ENCODE measurements at places on chromosomes 11 and 22. TPM values are rescaled to one million over a fixed set of nuclear protein-coding genes. Genes with fewer than 3 reads are reported as not detected.

DNA sequence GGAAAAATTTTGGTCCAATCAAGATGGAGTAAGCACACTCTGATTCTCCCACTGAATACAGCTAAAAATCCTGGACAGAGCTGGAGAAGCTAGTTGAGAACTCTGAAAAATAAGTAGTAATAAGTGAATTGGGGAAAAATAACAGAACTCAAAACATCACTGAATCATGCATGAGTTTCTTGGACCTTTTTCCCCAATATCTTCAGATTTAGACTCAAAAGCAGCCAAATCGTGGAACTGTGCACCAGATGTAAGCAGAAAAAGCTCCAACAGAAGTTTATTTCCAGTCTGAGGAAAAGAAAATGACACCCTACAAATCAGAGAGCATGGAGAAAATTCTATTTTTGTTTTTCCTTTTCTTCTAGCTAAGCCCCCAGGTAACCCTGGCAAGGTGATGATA lies 279.7 kb upstream of the CTSC start:
- H3K27ac ChIP-seq, result no peak overlapping the region
- H3K36me3 ChIP-seq, result no peaks in the 10 kb centered on the region
- no peaks in the 10 kb centered on the region for H3K4me1 ChIP-seq

DNA sequence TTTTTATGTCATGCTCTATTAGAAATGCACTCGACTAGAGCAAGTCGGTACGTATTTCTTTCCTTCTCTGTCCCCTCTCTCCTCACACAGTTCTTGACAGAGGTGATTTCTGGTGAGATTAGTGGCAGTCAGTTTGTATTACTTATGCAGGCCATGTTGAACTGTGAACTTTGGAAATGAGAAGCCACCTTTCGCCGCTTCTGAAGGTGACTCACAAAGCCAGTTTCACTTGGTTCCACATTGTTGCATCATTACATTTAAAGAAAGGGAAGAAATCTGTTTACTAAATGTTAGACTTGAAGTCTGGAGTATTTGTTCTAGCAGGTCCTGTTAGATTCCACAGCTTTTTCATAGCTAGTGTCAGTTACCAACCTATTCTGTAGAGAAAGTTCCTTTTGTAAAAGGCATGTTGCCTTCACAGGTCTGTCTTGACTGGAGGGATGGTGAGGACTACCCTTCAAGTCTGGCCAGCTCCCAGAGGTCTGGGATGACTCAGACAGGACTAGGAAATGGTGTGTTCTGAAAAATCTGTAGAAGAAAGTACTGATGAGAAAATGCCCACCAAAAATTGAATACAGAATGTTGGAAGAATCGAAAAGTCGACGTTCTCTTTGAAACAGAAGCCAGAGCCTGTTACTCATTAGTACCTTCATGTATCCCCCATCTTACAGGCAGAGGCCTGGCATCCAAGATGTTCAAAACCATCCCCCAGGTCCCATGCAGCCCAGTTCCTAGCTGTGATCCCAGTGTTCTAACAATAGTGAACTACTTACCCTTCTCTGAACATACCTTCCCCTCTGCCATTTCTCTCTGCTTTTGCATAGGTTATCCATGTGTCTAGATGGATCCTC lies 181.4 kb downstream of the DBX1 start:
- H3K27me3 ChIP-seq, result no peaks in the 10 kb centered on the region
- DNase-seq, result no peak
- H3K36me3 ChIP-seq, result no peaks in the 10 kb centered on the region
- H3K4me1 ChIP-seq, result no peaks in the 10 kb centered on the region
- no peak overlapping the region for H3K4me3 ChIP-seq

The F2 gene
- total RNA-seq, result 1.6 TPM

GRCh38 chr11:97888641-97889040 lies 1132.1 kb upstream of the CNTN5 start:
- no peaks in the 10 kb centered on the region for H3K36me3 ChIP-seq
- no peak overlapping the region for H3K4me3 ChIP-seq
- no peaks in the 10 kb centered on the region for H3K27me3 ChIP-seq
- DNase-seq, result no peak

The BTBD18 gene
- total RNA-seq, result not detected

- no peaks in the 10 kb centered on the region for H3K4me1 ChIP-seq
- no peaks in the 10 kb centered on the region for H3K27me3 ChIP-seq
- no peak for DNase-seq
- H3K36me3 ChIP-seq, result no peaks in the 10 kb centered on the region
- H3K27ac ChIP-seq, result no peak overlapping the region
These were observed 9.4 kb downstream of the TREH start for GRCh38 chr11:118670063-118670462.

The KRTAP5-2 gene
- 4.6 TPM for total RNA-seq

- DNase-seq, result no peak
- peaks cover 86% of the 10 kb centered on the region for H3K4me1 ChIP-seq
- H3K36me3 ChIP-seq, result no peaks in the 10 kb centered on the region
- peak overlapping the region; percentile 95 for H3K27ac ChIP-seq
- peaks cover 3% of the 10 kb centered on the region for H3K27me3 ChIP-seq
These were observed 2.8 kb downstream of the PDGFB start for GRCh38 chr22:39241794-39242594.

The NTM gene
- total RNA-seq, result 2.5 TPM

DNA sequence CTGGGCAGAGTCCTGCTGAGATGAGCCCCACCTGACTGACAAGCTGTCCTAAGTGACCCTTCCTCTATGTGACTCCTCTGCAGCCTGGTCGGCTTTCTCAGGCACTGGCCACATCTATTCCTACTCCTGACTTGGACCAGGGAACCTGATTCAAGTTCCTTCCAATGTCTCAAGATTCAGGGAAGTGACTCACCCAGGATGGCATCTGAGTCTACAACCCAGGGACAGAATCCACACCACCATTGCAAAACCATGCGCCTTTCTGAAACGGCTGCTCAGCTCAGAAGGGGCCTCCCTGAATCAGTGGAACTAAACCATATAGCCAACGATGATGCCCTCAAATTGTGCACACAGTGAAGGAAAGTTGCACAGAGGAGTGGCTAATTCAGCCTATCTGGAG lies 63.9 kb upstream of the CSNK2A3 start:
- H3K27ac ChIP-seq, result no peak overlapping the region
- DNase-seq, result no peak
- H3K27me3 ChIP-seq, result no peaks in the 10 kb centered on the region
- H3K4me1 ChIP-seq, result peaks cover 17% of the 10 kb centered on the region

- no peaks in the 10 kb centered on the region for H3K36me3 ChIP-seq
- H3K4me3 ChIP-seq, result no peak overlapping the region
- H3K4me1 ChIP-seq, result peaks cover 12% of the 10 kb centered on the region
- H3K27me3 ChIP-seq, result no peaks in the 10 kb centered on the region
- no peak overlapping the region for H3K27ac ChIP-seq
These were observed 21.4 kb downstream of the YPEL1 start for GRCh38 chr22:21714059-21714770.

Data from suprapubic skin (tissue), 4 donors.